ENCODE measurements at places on chromosomes 11 and 22. TPM values are rescaled to one million over a fixed set of nuclear protein-coding genes. Genes with fewer than 3 reads are reported as not detected.

GRCh38 chr22:46636221-46637002, 16.2 kb downstream of the GRAMD4 start:
- no peak for DNase-seq

- DNase-seq, result no peak
Observed at GRCh38 chr11:102139081-102139498, 28.8 kb downstream of the YAP1 start.

GRCh38 chr11:63855975-63856374, 17.1 kb downstream of the MARK2 start:
- DNase-seq, result no peak

DNA sequence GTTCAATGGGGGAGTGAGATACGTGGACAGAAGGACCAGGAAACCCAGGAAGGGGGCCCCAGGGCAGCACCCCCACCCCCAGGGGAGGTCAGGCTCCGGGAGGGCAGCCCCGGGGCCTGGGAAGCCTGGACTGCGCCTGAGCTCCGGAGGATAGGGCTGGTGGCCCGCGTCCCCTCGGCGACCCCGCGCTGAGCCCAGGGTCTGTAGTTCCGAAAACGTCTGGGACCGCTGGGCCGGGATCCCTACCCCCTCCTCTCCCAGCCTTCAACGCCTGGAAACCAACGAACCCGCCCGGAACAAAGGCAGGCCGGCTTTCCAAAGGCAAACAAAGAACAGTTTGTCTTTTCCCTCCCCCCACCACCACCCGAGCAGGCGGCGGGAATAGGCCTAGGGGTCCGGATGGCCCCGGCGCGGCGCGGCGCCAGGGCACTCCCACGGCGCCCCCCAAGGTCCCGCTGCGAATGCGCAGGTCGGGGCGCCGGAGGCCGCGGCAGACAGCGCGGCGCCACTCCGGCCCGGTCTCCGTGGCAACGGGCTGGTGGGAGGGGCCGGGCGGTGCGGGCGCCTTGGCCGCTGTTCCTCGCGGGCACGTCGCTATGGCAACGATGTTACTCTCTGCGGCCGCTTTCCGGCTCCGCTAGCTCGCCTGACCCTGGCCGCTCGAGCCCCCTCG, 58.5 kb downstream of the IGLL1 start:
- DNase-seq, result peak; percentile 85

The FAM181B gene
- total RNA-seq, result not detected

The NXPE2 gene
- 6.9 TPM for total RNA-seq

The DEFB131B gene
- total RNA-seq, result not detected
